ENCODE measurements at places on chromosomes 3 and 15. TPM values are rescaled to one million over a fixed set of nuclear protein-coding genes. Genes with fewer than 3 reads are reported as not detected.

GRCh38 chr15:63880744-63881143 is 47.0 kb upstream of the HERC1 start:
- no peaks in the 10 kb centered on the region for H3K27me3 ChIP-seq
- peaks cover 2% of the 10 kb centered on the region for H3K4me1 ChIP-seq
- no peaks in the 10 kb centered on the region for H3K36me3 ChIP-seq
- H3K4me3 ChIP-seq = no peak overlapping the region
- H3K27ac ChIP-seq = no peak overlapping the region
- no peak for DNase-seq

GRCh38 chr3:123075359-123075758 is 8.5 kb downstream of the PDIA5 start:
- H3K27ac ChIP-seq = no peak overlapping the region
- H3K4me1 ChIP-seq = no peaks in the 10 kb centered on the region
- no peak overlapping the region for H3K4me3 ChIP-seq
- no peak for DNase-seq

DNA sequence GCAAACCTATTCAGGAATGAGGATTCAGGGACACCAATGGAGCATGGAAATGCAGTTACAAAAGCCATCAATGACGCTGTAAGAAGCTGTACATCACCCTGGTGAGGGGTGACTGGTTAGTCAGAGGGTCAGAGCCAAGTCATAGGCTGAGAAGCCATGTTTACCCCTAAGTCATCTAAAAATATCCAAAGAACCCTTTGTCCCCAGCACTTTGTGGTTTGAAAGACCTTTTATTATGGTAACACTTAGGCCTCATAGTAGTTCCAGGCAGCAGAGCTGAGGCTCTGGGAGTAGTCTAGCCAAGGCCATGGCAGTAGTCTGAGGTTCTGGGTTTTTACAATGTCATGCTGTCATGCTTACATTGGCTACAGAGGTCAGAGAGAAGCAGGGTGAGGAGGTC is 131.2 kb downstream of the CTNNB1 start:
- no peaks in the 10 kb centered on the region for H3K4me1 ChIP-seq
- H3K27me3 ChIP-seq = no peaks in the 10 kb centered on the region
- no peaks in the 10 kb centered on the region for H3K36me3 ChIP-seq
- no peak overlapping the region for H3K4me3 ChIP-seq
- no peak overlapping the region for H3K27ac ChIP-seq

- H3K4me1 ChIP-seq = peaks cover 8% of the 10 kb centered on the region
- no peaks in the 10 kb centered on the region for H3K27me3 ChIP-seq
- H3K4me3 ChIP-seq = no peak overlapping the region
- no peak for DNase-seq
Measured at GRCh38 chr15:62141643-62142588, 23.2 kb downstream of the C2CD4B start.

CHRNB4 gene
- 0.47 TPM for total RNA-seq
